ENCODE measurements at places on chromosomes 7 and 10.

DNA sequence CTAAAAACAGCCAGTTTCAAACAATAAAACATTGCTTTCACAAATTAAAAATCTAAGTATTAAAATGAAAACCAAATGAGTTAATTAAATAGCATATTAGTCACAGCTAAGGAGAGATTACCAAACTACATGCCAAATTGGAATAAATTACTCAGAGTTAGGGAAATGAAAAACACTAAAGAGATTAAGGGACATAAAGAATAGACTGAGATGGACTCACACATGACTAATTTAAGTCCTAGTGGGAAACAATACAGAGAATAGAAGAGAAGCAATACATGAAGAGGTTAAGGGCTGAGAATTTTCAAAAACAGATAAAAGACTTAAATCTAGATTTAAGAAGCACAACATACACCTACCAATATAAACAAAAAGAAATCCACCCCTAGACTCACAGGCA is 110.6 kb downstream of the ZFAND4 start:
- no peak for DNase-seq

GRCh38 chr7:139431459-139431858 is 52.0 kb downstream of the KLRG2 start:
- no peak for DNase-seq

DNA sequence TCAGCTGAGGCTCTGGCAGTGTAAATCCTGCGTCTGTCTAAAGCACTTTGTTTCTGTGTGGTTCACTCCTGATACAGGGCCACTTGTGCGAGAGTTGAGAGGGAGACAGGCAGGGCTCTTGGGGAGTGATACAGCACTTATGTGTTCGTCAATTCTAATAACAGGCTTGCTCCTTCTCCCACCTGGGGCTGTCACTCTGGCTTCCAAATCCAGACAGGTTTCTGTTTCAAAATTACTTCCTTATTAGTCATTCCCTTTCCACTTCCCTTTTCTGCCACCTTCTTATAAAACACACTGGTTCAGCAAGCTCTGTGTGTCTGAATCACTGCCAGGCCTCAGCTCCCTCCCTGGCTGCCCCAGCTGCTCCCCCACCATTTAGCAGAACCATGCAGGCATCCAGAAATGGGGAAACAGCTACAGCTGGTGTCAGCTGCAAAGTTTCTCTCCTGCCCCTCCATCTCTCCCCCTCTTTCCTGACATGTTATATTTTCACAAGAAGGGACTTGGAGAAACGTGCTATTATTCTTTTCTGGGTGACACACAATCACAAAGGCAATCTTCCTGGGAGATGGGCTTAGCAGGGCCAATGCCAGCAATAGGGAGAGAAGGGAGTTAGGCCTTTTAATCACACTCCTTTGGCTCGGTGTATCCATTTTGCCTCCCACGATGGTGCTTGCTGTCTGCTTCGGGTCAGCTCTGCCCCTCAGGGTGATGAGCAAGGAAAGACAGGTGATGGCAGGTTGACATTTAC is 58.4 kb upstream of the ZNRF2 start:
- DNase-seq, result no peak

GRCh38 chr7:44963364-44964290 is 15.2 kb downstream of the MYO1G start:
- no peak for DNase-seq

DNA sequence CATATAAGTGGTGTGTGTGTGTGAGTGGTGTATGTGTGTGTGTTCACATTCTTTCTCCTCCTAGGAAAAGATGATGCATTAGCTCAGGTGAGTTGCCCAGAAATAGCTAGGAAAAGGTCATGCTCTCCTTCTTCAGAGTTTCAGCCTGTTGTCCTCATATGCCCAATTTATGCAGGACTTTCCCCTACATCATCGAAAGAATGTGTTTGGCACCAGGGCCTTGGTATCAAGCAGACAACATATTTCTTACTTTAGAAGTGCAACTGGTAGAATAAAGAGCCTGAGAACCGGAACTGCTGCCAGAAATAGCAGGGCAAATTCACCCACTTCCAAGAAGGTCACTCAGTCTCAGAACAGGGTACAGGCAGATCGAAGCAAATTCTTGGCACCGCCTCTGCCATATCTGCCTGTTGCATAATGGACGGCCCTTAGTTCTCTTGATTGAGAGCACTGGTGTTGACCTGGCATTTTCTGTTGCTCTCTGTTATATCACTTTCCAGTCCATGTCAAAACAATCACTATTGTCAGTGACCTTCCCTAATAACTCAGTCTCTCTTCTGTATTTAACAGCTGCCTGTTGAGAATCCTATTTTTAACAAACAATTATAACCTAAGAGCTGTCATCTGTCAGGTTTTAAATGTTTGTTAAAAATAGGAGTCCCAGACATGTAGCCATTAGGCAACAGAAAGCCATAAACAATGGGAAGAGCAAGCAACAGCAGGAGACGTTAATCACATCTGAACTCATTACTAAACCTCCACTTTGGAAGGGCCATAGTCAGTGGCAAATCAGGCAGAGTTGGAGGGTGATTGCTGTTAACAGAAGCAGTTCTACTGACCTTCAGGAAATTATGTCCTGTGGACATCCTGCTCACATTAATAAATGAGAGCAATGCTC is 20.7 kb downstream of the ADRB1 start:
- no peak for DNase-seq

DNA sequence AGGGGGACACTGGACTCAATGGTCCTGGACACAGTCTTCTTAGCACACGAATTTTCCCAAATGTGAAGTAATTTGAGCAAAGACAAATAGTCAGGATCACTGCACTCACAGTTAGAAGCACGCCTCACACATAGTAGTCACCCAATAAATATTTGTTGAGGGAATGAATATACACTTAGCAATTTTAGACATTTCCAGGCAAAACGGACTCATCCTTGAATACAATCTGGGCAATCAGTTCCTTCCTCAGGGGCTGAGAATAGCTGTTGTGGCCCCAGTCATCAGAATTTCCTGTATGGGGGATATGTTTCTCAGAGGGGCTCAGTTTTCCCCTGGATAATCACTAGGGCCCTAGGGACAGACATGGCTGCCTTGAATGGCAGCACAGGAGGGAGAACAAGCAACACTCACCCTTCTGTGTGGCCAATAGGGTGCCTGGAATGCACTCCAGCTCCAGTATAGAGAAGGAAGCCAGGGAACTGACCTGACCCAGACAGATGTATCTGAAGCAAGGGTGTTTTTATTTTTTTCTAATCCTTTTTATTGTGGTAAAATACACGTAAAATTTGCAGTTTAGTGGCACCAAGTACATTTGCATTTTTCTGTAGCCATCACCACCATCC is 282.7 kb upstream of the ZNF32 start:
- no peak for DNase-seq

- DNase-seq, result no peak
Observed at GRCh38 chr7:156120552-156120951, 308.3 kb upstream of the SHH start.

DNA sequence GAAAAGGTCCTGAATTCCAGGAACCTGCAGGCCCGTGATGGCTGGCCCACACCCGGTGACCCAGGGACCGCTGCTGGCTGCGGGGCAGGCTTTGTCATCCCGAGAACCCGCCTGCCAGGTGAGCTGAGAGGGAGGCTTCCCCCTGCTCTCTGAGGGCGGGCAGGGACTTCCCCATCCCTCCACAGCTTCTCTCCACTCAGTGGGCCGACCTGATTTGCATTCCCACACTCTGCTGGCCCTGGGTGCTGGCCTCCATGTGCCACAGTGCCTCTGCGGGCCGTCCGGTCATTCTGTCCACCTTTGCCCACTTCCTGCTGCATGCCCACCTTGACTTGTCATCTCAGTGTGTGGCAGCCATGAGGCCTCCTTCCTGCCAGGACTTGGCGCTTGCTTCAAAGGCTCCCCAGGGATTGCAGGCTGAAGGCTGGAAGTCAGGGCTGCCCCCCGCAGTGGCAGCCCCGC is 35.3 kb downstream of the PALD1 start:
- DNase-seq, result no peak

GRCh38 chr7:151630851-151631569 is 111.3 kb upstream of the RHEB start:
- no peak for DNase-seq

DNA sequence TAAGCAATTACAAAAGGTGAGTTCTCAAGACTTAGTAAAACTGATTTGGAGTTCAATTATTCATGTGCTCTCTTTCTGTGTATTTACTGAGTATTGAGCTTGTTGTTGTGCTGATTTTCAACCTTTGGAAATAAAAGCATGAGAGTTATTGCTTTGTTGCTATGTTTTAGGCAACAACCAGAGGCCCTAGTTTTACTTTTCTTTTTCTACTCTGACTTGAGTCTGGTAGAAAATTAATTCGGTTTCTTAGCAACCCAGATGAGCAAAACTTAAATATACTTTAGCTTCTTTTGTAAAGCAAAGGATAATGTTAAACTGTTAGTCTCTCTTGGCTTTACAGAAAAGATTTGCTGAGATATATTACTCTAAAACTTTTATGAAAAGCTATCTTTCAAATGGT is 66.4 kb upstream of the SCIN start:
- no peak for DNase-seq

- DNase-seq, result no peak
Observed at GRCh38 chr10:104255311-104255981, 754 bp downstream of the GSTO1 start.

- no peak for DNase-seq
Observed at GRCh38 chr10:23571884-23572283, 133.0 kb downstream of the OTUD1 start.

- DNase-seq, result no peak
Observed at GRCh38 chr10:131694781-131695495, 205.9 kb upstream of the PPP2R2D start.

- DNase-seq, result no peak
Observed at GRCh38 chr10:27820637-27821036, 75.0 kb upstream of the MKX start.

DNA sequence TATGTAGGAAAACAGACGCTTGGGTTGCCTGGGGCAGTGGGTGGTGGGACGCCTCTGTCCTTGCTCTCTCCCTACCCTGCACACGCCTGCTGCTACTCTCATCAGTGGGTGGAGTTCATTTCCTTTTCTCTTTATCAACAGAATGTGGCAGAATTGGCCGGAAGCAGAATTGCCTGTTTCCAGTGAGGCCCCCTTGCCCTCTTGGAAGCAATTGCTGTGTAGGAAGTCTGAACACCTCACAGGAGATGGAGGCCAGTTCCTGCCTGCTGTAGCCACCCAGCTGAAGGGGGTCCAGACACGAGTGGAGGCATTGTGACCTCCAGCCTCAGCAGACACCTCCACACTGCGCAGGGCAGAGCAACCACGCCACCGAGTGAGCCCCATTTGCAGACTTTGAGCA is 331.6 kb upstream of the ZNF32 start:
- no peak for DNase-seq

All from stimulated activated CD8-positive, alpha-beta memory T cell treated with anti-CD3 and anti-CD28 coated beads, Interleukin-7, amount 100 ng/mL, for 4 hours (primary cell).